Activated T-cell treated with anti-CD3 and anti-CD28 coated beads, Interleukin-2, amount 50 U/mL, for 72 hours (primary cell): ENCODE measurements at places on chromosomes 16 and 17.

DNA sequence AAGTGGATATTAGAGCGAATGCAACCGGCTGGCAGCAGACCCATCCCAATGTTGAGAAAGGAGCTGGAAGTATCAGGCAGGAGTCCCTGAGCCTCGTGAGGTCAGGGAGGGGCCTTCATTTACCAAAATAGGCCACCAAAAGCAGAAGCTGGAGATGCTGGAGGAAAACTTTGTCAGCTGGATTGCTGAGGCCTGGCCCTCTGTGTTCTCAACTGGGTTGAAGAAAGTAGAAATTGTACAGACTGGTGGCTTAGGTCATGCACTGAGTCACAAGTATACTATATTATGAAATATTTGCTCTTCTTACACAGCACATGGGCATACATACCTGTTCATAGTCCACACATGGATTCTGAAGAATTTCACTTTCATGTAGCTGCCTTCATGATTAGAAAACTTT, 23.2 kb upstream of the TEKT3 start:
- DNase-seq = no peak

DNA sequence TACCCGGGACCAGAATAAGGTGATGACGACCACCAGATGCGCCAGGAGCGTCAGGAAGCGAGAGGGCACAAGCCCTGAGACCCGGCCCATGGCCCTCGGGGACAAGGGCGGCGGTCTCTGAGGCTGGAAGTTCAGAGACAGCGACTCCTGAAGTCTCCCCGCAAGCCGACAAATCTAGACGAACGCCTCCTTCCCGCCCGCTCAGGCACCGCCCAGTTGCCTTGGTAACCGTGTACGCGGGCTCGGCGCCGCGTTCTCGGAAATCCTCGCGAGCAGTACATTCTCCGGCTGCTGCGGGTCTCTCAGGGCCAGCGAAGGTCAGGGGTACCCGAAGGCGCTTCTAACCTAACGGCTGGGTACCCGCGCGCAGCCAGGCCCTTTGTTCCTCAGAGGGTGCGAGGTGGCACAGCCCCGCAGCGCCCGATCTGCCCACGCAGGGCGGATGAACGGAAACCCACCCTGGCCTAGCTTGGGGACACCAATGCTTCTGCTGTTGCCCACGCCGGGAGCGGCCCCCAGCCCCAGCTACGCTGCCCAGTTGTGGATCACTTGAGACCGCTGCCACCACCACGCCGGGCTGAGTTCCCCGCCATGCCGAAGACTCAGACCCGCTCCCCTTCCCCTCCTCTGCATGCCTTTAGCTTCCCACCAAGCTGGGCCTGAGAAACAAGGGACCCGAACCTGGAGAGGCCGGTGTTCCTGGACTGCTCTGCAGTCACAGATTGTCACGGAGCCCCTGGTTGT, at the start of gene TMEM107:
Gene TMEM107 (minus strand): TSS at position 184 of the 744 bp plus-strand sequence. CDS start 94 bp downstream, at position 90.
- DNase-seq = peak; percentile 89

DNA sequence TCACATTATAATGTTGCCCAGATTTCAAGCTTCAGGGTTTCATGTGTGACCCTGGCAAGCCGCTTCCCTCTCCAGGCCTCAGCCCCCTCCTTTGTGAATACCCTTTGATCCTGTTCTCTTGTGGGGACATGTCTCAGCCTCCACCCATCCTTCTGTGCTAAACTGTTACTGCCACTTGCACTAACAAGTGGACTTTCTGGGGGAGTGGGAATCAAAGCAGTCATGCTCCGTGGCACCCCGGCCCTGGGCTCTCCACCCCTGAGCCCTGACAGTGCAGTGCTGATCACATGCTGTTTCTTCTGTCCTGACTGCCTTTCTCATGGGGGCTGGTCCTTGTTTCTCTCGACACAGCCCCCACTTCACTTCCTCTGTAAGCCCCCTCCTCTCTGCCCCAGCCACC, 9.7 kb upstream of the DCAF7 start:
- no peak for DNase-seq

GRCh38 chr17:13067629-13068303, 49.9 kb upstream of the ELAC2 start:
- no peak for DNase-seq

GRCh38 chr17:74110467-74110866, 93.0 kb upstream of the RPL38 start:
- DNase-seq = no peak

DNA sequence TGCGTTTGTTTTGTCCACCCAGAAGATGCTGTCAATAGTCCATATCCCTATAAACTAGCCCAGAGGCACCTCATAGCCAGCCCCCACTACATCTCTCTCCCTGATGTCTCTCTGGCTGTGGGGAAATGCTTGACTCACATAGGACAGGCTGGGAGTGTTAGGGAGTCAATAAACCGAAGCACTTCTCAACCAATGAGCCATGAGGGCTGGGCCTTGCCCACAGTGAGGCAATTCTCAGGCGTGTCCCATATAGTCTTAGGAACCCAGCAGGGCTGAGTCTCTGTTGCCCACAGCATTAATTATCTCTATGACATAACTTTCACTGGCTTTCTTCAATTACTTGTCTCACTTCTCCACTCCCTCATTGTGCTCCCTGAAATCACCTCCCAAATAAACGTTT, 387.3 kb upstream of the CDH11 start:
- DNase-seq = no peak

DNA sequence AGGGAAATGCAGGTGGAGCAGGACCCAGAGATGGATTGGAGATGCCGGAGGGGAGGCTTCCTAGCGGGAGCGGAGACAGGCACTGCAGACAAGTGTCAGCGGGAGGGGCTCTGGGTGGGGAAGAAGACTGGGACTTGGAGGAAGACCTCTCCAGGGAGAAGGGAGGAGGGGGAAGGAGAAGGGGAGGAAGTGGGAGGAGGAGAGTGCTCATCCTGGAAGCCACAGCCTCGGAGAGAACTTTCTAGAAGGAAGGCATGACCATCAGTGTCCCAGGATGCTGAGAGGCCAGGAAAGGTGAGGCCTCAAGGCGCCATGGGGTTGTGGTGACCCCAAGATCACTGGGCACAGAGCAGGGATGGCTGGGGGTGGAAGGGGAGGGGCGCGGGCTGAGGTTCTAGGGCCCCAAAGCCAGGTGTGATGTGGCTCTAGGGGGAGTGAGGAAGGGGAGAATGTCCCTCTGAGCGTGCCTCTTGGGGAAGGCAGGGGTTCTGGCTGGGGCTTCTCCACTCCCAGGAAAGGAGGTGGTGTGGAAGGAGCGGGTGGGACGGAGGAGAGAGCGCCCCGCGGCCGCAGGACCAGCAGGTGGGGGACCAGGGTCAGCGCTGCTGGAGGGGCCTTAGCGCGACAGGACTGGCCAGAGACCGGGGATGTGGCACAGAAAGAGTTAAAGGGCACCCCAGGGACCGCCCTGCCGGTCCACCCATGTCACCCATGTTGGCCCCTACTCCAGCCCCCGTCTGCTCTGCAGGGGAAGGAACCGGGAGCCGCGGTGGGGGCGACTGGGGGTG, 900 bp upstream of the GCGR start:
- DNase-seq = no peak

DNA sequence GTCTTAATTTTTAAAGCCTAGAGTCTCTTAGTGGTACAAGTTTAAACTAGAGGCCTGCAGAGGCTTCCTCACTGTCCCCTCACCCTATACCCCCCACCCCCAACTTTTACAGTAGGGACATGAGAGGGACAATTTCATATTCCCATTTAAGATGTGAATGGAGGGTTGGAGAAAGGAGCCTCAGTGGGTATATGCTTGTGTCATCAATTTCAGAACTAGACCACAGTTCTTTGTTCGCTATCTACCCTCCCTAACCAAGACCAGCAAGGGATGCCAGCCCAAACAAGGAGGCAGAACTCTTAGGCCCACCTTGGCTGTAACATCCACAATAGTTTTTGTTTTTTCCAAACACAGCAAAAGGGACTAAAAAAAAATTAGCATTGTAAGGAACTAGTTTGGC, 14.0 kb upstream of the SALL1 start:
- DNase-seq = no peak

GRCh38 chr16:74611721-74612120, 4.8 kb upstream of the GLG1 start:
- no peak for DNase-seq

DNA sequence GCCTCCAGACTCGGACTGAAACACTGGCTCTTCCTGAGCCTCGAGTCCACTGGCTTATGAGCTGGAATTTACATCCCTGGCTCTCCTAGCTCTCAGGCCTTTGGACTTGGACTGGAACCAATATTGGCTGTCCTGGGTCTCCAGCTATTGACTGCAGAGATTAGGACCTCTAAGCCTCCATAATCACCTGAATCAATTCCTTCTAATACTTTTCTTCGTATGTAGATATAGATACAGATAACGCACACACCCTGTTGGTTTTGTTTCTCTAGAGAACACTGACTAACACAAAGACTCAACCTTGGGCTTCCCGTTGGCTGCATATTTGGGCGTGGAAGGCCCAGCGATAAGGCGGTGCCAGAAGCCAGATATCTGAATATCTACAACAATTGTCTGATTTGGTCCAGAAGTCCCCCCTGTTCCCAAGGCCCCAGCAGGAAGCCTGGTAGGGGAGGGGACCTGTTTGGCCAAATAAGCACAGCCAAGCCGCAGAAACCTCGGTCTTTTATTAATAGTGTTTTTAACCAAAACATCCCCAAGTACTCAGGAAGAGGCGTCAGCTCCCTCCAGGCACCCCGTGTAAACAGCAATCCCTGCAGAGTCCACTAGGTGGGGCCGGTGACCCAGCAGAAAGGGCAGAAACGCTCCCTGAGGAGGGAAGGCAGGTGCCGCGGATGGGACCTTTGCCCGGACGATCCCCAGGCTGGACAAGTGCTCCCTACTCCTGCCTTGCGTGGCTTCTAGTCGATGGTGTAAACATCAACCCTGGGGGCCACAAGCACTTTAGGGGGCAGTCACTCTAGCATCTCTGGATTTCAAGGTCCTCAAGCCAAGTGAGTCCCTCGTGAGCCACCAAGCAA, 57.0 kb downstream of the ABR start:
- DNase-seq = peak; percentile 85

- no peak for DNase-seq
Measured at GRCh38 chr17:74298778-74299177, 24.7 kb downstream of the DNAI2 start.

DNA sequence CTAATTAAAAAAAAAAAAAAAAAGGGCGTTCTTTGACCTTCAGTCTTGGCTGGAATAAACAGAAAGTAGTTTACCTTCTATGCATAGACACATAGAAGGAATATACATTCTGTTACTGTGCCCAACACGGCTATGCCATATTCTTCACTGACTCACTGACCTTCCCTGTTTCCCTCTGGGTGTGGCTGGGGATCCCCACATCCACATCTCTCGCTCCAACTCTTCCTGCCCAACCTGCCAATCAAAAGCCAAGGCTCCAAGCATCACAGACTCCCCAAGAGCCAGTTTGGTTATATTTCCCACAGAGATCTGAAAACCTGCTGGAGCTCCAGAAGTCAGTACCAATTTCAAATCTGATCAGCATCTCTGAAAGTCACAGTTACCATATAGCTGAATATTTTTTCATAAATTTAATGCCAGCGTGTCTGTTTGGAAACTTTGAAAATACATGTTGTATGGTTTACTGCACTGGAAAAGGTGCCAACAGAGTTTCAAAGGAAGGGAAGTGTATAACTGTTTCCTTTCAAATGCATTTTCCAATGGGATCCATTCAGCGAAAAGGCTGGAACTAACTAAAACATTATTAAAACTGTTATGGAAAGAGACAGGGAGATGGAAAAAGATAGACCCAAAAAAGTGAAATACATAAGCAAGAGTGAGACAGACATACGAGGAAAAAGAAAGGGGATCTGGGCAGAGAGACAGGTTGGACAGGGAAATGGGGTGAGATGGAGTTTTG, 91.8 kb downstream of the SMG6 start:
- no peak for DNase-seq

- no peak for DNase-seq
Measured at GRCh38 chr17:37147301-37147812, 198.6 kb downstream of the AATF start.

GRCh38 chr17:63929860-63930766, 2.0 kb downstream of the CD79B start:
- DNase-seq = no peak

GRCh38 chr16:59168461-59169114, 434.5 kb upstream of the GOT2 start:
- no peak for DNase-seq

DNA sequence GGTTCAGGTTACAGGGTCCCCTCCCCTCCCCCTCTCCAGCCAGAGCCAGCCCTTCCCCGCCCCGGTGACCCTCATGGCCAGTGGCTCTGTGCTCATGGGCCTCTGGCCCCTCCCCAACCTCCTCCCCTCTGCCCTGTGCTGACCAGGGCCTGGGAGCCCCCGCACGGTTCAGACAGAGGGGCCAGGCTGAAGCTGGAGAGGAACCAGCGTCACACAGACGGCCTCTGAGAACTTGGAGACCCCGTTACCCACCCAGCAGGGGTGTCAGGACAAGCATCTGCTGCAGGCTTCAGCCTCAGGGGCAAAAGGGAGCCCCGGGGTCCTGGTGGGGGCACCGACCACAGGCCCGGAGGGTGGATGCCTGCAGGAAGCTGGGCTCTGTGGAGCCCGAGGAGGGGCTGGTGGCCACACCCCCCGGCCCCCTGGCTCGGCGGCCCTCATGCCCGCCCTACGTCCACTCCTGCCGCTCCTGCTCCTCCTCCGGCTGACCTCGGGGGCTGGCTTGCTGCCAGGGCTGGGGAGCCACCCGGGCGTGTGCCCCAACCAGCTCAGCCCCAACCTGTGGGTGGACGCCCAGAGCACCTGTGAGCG, at the start of gene WFIKKN1:
Gene WFIKKN1 (plus strand): TSS at position 171 of the 591 bp plus-strand sequence. CDS start 269 bp downstream, at position 440.
- DNase-seq = no peak

DNA sequence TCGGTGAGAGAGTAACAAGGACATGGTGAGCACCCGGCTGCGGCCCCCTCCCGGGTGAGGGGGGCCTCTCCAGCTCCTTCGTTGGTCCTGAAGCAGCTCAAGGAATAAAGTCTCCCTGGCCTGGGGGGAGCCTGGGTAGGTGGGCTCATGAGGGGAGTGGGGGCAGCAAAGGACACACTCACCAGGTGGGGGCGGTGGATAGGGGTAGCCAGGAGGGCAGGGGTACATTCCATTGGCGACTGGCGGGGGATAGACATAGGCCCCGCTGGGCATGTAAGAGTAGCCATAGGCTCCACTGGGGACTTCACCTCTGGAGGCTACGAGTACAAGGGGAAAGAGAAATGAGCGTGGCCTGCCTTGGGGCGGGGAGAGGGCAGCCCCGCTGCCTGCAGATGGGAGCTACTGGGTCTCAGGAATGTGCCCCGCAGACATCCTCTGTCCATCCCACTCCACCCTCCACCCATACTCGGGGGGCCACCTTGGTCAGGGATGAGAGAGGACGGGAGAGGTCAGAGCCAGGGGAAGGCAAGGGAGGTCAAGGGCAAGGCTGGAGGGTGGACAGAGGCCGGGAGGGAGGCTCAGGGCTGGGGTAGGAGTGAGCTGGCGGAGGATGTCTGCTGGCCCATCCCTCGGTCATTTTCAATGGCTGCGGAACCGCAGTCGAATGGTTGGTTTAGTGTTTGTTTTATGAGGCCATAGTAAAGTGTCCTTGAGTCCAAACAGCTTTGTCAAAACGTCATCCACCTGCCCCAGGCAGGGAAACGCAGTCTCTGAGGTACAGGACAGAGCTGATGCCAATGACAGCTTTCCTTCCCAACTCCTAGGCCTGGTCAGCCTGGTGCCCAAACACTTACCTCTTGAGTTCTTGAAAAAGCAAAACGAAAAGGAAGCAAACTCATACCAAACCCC, 3.7 kb upstream of the UNC13D start:
- DNase-seq = no peak

GRCh38 chr17:70661342-70662222, 492.2 kb downstream of the KCNJ2 start:
- no peak for DNase-seq
